Osteoblast (primary cell): ENCODE measurements at places on chromosomes 13 and 19. TPM values are rescaled to one million over a fixed set of nuclear protein-coding genes. Genes with fewer than 3 reads are reported as not detected.

PSG1 gene
- 0.36 and 1.2 TPM in 2 replicates for total RNA-seq

C3 gene
- 5.0 and 14.1 TPM in 2 replicates for total RNA-seq

SULT2A1 gene
- not detected in 2 replicates for total RNA-seq

DCT gene
- under 0.01 and 0.29 TPM in 2 replicates for total RNA-seq

IL12RB1 gene
- total RNA-seq, result 0.29 and 0.72 TPM in 2 replicates

ZNF302 gene
- total RNA-seq, result 19.2 and 19.4 TPM in 2 replicates

ZNF471 gene
- 4.7 and 5.1 TPM in 2 replicates for total RNA-seq

JAK3 gene
- 1.8 and 2.4 TPM in 2 replicates for total RNA-seq

LHB gene
- not detected in 2 replicates for total RNA-seq

BICRA gene
- 3.8 and 4.7 TPM in 2 replicates for total RNA-seq

FXYD7 gene
- total RNA-seq, result not detected in 2 replicates
